Activated CD4-positive, CD25-positive, alpha-beta regulatory T cell (primary cell): ENCODE measurements at places on chromosomes 1 and 21.

DNA sequence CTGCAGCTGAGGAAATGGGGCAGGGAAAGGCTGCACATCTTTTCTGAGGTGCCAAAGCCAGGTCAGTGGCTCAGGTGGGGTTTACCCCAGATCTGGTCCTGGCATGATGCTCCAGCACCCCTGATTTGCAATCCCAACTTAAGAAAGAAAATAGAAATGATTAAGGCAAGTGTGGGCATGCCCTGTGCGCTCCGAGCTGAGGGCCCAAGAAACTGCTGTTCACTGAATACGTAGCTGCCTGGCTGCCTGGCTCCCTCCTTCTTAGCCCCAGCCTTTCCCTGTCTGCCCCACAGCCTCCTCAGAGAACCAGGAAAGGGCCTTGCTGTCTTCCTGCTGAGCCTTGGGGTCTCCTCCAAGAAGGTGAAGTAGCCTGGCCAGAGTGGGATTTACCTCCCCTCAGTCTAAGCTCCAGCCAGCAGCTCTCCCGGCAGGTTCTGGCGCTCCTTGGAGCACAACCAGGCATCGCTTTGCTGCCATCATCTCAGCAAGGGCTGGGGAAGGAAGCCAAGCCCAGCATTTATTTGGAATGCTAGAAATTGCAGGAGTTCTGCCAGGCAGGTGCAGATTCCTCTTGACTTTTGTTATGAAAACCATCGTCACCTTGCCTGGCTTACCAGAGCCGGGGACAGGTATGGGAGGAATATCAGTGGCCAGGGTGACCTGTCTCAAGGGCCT lies 51.3 kb upstream of the SELENON start:
- no peak for DNase-seq

- DNase-seq, result no peak
Measured at GRCh38 chr1:168972225-168972624, 134.3 kb upstream of the ATP1B1 start.

- DNase-seq, result no peak
Measured at GRCh38 chr1:201944639-201945038, 1.7 kb downstream of the LMOD1 start.

GRCh38 chr1:228013935-228014930 lies 7.4 kb downstream of the WNT3A start:
- no peak for DNase-seq

- DNase-seq, result no peak
Measured at GRCh38 chr1:42170779-42171621, 6.5 kb upstream of the GUCA2A start.

DNA sequence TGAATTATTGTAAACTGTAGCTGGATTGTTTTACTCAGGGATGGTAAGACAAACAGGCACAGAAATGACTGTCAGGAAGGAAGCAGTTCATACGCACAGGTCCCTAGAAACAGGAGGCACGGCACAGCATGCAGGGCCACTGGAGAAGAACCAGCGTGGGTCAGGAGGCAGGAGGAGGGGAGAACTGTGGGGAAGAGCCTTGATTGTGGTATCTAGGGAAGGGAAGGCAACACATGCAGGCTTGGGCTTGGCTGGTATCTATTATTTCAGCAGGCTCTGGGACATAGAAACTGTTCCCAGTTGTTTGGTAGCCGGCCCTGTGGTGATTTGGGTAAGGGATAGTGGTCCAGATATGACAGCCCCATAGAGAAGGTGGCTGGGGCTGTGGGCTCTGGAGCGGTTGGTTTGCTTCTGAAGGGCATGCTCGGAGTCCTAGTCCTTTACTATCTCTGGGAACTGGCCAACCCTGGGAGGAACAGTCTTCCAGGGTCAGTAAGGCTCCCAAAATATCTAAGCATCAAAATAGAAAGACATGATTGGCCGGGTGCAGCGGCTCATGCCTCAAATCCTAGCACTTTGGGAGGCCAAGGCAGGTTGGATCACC lies 43.1 kb upstream of the CCSAP start:
- no peak for DNase-seq

DNA sequence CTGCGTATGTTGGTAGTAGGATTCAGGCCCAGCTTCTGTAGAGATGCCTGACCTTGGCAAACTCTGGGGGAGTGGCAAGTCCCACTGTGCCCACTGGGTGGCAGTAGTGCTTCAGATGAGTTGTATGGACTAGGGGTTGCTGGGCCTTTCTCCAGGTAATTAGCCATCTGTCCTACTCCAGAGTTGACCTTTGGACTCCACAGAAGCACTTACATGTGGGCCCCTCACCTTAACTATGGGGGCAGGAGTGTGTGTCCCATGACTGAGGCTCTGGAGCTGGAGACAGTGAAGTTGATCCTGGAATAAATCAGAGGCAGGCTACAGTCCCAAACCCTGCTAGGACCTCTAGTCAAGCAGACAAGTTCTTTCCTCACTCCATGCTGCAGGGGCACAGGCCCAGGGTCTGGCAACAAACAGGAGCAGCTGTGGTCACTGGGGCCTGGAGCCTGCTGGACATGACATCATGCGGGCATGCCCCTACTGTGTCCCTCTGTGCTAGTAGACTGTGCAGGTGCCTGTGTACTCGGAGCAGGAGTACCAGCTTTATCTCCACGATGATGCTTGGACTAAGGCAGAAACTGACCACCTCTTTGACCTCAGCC lies 4.6 kb downstream of the DMAP1 start:
- peak; percentile 61 for DNase-seq

GRCh38 chr1:208668991-208669390 lies 424.8 kb upstream of the PLXNA2 start:
- no peak for DNase-seq

DNA sequence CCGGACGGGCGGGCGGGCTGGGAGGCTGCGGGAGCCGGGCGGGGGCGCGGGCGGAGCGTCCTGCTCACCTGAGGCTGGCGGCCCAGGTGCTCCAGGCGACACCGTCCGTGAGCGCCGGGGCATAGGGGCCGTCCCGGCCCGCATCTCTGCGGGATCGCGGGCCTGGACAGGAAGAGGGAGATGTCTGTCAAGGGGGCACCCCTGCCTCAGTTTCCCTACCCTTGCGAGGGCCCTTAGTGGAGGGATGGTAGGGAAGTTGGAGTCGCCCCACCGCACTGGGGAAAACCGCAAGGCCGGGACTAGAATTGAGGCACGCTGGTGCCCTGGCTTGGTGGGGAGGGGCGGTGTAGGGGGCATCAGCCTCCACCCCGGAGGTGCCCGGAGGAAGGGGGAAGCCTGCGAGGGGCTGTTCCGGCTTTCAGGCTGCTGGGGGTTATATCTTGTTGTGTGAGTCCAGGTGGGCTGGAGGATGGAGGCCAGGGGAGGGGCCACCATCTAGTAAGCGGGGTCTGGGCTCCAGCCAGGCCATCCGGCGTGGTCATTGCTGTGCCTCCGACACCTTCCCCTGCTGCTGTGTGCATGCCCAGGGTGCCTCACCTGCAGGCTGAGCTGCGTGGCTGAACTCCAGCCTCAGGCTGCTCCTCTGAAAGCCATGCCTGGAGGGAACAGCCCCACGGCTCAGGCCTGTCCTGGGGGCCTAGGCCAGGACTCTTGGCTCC lies 580 bp downstream of the VWA1 start:
- DNase-seq, result no peak

- DNase-seq, result no peak
Measured at GRCh38 chr1:117826119-117826518, 103.3 kb downstream of the GDAP2 start.

DNA sequence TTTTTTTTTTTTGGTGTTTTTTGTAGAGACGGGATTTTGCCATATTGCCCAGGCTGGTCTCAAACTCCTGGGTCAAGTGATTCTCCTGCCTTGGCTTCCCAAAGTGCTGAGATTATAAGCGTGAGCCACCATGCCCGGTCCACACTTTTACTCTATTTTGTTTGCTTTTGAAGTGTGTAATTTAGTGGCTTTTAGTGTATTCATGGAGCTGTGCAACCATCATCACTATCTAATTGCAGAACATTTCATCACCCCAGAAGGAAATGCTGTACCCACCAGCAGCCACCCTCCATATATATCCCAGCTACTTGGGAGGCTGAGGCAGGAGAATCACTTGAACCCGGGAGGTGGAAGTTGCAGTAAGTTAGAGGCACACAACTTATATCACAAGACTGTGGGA lies 136.9 kb upstream of the ERRFI1 start:
- no peak for DNase-seq

DNA sequence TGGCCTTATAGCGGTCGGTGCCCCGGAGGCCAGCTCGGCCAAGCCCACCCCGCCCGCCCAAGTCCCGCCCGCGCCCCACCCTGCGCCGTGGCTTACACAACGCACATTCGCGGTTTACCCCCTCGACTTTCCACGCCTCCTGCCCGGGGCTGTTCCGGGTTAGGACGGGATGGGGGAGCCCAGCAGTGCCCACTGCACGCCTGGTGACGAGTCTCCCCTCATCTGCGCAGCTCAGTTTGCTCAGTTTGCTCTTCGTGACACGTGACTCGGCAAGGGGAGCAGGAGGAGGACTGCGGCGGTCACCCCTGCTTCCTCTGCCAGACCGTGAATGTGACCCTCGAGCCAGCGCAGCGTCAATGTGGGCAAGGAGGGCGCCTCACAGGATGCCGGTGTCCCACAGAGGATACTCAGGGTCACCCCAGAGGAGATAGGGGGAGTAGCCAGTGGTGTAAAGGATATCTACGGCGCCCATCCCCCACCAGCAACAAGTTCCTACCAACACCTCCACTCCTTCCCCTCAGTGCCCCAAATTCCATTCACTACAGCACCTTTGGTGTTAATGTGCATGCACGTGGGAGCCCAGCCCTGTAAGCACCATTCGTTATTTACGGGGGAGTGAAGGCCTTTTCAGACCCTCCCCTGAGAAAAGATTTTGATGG lies 350 bp upstream of the S100A6 start:
- DNase-seq, result peak; percentile 63

GRCh38 chr1:29868944-29869343 lies 632.6 kb downstream of the PTPRU start:
- DNase-seq, result no peak

DNA sequence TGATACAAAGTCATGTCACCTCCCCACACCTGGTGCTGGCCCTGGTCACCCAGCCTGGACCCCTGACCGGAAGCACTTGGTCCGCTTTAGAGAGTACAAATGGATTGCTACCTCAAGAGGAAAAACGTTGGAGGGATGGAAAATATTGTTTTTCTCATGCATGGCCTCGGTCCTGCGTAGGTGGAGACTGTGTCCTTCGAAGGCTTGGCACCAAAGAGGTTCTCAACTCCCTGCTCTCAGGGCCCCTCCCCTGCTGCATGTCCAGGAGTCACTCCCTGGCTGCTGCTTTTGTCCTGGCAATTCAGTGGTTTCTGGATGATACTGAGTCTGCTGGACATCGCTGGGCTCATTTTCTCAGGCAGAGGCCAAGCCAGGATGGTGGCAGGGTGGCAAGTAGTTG lies 529.8 kb downstream of the KIF26B start:
- DNase-seq, result no peak

- no peak for DNase-seq
Measured at GRCh38 chr1:201783058-201783457, 45.9 kb upstream of the IPO9 start.

DNA sequence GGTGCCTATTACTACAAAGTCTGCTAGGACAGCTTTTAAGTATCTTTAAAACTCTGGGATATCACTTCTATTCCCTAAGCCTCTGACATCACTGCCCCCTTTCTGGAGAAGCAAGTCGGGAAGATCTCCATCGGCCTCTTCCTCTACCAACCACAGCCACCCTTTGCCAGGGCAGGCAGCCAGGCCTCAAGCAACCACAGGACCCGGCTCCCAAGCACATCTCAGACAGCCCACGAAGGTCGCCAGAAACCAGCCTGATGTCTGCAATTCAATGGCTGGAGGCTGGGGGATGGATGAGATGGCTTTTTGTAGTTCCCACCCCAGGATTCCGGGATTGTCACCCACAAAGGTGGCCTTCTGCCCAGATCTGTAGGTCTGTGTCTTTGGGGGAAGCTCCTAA lies 70.7 kb downstream of the LGR6 start:
- DNase-seq, result no peak

- no peak for DNase-seq
Measured at GRCh38 chr1:108852221-108852975, 4.5 kb downstream of the AKNAD1 start.

GRCh38 chr1:224457782-224458144 lies 23.2 kb upstream of the WDR26 start:
- no peak for DNase-seq

DNA sequence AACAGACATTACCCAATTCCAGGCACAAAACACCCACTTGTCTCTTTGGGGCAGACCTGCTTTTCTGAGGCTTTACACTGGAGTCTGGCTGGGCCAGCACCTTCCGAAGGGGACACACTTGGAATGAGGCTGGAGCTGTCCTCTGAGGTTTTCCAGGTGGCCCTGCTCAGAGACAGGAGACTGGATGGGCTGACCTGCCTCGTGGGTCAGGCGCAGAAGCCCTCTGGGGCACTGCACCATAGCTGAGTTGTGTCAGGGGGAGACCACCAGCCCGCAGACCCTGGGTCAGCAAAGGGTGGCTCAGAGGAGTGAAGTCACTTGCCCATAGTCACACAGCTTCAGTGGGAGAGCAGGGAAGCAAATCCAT lies 1.8 kb downstream of the SH2D5 start:
- no peak for DNase-seq

- no peak for DNase-seq
Measured at GRCh38 chr1:23911921-23912320, 1.2 kb downstream of the CNR2 start.

DNA sequence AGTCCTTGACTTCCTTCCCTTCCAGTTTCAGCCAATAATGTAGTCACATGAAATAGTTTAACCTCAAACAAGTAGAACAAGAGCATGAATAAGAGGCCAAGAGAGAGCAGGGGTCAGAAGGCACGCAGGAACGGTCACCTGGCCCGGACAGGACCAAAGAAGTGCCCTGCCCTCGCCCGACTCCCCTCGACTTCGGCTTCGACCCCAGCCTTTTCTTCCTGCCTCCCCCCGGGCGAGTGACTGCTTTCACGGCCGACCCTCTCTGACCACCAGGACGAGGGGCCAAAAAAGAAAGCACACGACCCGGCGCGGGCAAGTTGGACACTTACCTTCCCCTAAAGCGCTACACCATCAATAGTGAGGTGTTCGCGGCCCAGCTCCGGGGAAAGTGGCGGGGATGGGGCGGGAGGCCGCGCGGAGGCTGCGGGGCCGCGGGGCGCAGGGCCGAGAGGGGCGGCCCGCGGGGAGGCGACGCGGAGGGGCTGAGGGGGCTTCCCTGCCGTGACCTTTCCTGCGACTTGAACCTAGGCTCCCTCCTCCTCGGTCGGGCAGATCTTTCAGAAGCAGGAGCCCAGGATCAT lies 519 bp downstream of the RERE start:
- DNase-seq, result no peak

GRCh38 chr1:162847839-162848453 lies 13.0 kb downstream of the CCDC190 start:
- DNase-seq, result peak; percentile 86

DNA sequence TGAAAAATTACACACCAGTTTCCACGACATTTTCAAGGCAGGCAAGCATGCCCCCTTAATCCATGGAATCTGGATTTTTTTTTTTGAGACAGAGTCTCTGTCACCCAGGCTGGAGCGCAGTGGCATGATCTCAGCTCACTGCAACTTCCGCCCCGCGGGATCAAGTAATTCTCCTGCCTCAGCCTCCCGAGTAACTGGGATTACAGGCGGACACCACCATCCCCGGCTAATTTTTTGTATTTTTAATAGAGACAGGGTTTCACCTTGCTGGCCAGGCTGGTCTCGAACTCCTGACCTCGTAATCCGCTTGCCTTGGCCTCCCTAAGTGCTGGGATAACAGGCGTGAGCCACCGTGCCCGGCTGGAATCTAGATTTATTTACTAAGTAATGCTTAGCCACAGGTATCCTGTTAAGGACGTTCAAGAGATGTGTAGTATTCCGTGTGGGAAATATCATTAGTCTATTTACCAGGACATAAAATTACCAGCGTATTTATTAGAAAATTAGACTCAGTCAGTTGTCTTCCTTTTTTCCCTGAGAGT lies 2.5 kb downstream of the IFI44 start:
- DNase-seq, result no peak

- no peak for DNase-seq
Measured at GRCh38 chr21:42841156-42841915, 38.0 kb downstream of the WDR4 start.
